NCI-H524 (cell line): ENCODE measurements at places on chromosomes 13 and 19.

DNA sequence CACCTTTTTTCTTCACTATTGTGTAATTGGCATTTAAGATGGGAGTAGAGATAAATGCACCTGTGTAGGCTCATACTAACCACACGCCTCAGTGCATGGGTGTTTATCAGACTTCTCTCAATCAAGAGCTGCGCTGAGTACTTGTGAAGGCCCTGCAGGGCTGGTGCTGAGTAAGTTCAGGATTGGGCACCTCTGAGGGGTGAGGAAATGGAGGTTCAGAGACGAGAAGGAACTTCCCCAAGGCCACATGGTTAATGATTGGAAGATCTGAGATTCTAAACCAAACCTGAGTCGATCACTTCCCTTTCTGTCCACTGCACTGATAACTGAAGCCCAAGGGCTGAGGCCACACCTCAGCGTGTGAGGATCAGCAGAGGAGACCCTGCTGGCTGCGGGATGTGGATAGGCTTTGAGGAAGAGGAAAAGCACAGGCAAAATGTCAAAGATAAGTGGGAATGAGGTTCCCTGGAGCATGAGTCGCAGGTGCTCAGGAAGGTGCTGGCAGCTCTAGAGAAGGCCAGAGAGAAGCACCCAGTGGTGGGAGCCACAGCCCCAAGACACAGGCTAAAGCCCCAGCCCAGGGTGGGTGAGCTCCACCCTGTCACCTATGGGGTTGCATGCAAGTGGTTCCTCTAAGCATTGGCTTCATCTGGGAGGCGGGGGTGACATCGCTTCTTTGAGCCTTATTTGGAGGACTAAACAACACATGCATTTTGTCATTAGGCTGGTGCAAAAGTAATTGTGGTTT is 32.3 kb upstream of the GJB6 start:
- no peak for DNase-seq

GRCh38 chr13:73129023-73129422 is 70.2 kb downstream of the KLF5 start:
- no peak for DNase-seq

- no peak for DNase-seq
These were observed 24.1 kb downstream of the ING1 start for GRCh38 chr13:110737555-110737954.

DNA sequence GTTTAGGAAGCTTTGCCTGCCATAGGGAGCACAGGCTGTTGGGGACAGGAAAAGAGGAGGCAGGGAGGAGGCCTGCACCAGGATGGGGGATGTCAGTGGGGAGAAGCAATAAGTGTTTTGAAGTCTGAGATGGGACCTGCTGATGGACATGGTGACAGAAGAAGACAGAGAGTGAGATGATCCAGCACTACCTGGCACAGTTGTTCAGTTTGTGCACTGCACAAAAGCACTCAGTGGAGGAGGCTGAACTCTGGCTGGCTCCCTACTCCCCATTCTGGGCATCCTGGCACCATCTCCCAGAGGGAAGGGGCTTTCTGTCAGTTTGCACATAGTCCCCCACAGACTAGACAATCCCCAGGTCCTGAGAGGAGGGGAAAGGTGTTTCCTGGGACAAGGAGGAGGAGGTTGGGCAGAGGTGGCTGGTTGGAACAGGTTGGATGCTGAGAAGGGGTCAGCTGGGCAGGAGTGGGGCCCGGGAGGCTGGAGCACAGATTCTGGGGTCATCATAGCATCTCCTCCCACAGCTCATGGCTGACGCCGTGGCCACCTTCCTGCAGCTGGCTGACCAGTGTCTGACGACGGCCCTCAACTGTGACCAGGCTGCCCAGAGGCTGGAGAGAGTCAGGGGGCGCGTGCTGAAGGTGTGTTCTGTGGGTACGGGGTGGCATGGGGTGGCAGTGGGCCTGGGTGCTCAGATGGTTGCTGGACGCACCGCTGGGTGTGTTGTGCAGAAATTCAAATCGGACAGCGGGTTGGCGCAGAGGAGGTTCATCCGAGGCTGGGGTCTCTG is 12.5 kb upstream of the COLGALT1 start:
- DNase-seq = no peak

GRCh38 chr19:10891405-10892086 is 20.2 kb downstream of the CARM1 start:
- DNase-seq = no peak

DNA sequence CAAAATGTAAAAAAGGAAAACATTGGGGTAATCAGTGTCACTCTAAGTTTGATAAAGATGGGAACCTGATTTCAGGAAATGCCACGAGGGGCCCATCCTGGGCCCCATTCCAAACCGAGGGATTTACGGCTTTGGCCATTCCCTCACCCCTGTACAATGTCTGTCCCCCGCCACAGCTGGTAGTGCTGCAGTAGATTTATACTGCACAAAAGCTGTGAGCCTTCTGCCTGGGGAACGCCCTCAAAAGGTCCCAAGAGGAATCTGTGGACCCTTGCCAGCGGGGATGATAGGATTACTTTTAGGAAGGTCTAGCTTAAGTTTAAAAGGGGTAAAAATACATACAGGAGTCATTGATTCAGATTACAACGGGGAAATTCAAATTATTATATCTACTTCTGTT is 173.4 kb upstream of the SGCG start:
- DNase-seq = peak; percentile 92

DNA sequence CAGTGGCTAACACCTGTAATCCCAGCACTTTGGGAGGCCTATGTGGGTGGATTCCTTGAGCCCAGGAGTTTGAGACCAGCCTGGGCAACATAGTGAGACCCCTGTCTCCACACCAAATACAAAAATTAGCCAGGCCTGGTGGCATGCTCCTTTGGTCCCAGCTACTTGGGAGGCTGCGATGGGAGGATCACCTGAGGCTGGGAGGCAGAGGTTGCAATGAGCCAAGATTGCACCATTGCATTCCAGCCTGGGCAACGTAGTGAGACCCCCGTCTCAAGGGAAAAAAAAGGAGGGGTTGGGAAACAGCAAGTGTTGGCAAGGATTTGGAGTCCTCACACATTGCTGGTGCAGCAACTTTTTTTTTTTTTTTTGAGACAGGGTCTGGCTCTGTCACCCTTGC is 19.2 kb downstream of the SPTBN4 start:
- DNase-seq = no peak

- DNase-seq = no peak
These were observed 432.5 kb downstream of the FGF9 start for GRCh38 chr13:22103046-22104027.

- DNase-seq = peak; percentile 69
These were observed 4.9 kb downstream of the ZAR1L start for GRCh38 chr13:32310134-32310706.

- DNase-seq = no peak
These were observed 8.0 kb downstream of the MBD3 start for GRCh38 chr19:1584500-1585242.

GRCh38 chr13:32252812-32253438 is 62.2 kb downstream of the ZAR1L start:
- DNase-seq = no peak

GRCh38 chr13:49669735-49670309 is 21.5 kb downstream of the EBPL start:
- DNase-seq = peak; percentile 43

- no peak for DNase-seq
These were observed 19.3 kb downstream of the COL4A2 start for GRCh38 chr13:110326263-110326904.

DNA sequence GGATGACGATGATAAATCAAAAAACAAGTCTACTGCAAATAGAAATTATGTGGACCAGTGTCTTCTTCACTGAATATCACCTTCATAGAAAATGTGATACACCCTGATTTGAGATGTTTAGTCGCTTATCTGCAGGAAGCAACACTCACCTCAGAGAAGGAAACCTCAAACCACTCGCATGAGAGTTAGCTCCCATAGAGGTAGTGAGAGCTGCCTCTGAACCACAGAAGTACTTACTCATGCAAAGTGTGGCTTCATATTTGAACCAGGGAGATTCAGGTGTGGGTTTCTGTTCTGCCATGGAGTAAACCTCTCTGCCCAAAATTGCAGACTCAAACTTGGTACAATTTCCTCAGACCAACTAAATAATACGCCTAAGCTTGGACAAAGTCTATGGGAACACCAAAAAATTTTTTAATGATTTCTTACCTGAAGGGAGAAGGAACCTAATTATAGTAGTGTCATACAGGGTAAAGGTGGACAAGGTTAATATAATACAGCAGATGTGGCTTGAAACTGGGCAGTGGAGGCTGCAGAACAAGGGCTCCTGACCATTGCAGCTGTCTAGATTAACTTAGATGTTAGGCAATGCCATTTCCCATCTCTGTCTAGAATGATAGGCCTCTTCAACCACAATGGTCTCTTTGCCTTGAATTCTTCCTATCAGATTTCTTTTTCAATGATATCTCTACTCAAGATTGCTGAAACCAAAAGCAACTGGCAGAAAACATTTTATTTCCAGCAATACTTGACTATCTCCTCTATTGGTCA is 29.6 kb upstream of the RCBTB2 start:
- DNase-seq = no peak

GRCh38 chr13:114161644-114162532 is 17.2 kb upstream of the CFAP97D2 start:
- DNase-seq = no peak

GRCh38 chr13:23644527-23645138 is 74.4 kb downstream of the TNFRSF19 start:
- no peak for DNase-seq

- DNase-seq = no peak
These were observed 27.2 kb upstream of the NAPA start for GRCh38 chr19:47542030-47542475.

DNA sequence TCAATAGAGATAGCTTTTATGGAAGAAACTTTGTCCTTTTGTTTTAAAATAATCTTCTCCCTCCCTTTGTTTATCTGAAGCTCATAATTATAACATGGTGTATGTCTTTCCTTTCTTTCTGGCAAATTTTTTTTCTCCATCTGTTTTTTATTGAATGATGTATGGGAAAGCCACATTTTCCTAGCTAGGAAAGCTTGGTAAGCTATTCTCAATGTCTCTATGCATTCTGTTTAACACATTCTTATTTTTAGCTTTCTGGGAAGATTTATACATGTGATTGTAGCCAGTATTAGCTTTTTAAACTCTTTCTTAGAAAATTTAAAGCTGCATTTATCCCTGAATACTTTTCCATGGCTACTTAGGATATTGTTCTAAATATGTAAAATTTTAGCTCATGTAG is 124.9 kb upstream of the CSNK1A1L start:
- no peak for DNase-seq

GRCh38 chr19:50969413-50969760 is at the start of gene KLK6:
KLK6 (minus strand) TSS chr19:50969591; CDS start chr19:50968104, 1,487 bp downstream.
- no peak for DNase-seq

DNA sequence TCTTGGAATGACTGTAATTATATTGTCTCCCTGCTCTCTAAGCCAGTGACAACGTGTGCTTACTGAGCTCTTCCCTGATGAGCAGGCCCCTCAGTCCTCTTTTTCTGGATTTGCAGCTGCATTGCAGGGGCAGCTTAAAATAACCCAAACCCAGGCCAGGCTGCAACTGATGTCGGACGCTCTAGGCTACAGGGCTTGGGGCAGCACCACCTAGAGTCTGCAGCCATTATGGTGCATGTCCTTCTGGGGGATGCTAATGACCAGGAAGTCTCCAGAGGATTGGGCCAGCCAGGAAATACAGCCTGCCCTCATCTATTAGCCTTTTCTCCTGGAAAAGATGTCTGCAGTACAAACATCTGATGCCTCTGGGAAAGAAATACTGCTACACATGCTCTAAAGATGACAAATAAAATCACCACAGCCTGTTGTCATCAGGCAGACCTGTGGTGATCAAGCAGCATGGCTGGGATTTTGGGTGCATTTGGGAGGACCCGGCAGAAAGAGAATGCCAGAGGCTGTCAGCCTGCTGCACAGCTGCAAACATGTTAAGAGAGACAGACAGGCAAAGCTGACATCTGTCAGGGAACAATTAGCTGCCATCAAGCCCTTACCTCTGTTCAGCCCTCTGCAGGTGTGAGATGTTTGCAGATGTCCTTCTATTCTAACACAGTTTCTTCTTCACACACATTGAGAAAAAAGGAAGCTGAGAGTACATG is 51.8 kb downstream of the CCDC70 start:
- no peak for DNase-seq

- no peak for DNase-seq
These were observed 7.9 kb upstream of the FCGBP start for GRCh38 chr19:39942366-39942730.

- no peak for DNase-seq
These were observed 43.1 kb downstream of the RASA3 start for GRCh38 chr13:114089341-114089740.

DNA sequence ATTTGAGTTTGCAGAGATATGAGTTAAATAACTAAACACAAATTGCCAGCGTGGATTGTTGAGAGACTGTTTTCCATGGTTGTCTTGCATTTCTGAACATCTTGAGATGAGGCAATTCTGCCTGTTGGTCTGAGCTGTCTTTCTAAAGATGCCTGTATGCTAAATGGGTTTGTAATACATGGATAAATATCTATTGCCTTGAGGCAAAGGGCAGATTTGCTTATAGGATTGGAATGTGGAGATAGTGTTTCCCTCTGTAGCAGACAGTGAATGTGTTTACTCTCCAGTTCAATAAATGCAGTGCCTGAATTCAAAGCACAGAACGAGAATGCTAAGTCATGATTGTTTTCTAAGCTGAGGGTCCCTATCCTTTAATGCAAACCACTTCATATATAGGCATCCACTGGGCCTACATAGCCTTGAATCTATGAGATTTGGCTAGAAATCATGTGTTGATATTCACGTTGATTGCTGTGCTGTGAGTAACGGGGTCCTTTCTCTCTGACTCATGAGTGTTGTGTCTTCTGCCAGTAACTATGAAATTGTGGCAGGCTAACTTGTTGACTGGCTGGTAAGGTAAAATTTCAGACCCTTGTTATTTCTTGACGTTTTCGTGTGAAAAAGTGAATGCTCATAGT is 2554.8 kb downstream of the PCDH9 start:
- no peak for DNase-seq

- DNase-seq = no peak
These were observed 4.8 kb downstream of the PIAS4 start for GRCh38 chr19:4012092-4012974.

DNA sequence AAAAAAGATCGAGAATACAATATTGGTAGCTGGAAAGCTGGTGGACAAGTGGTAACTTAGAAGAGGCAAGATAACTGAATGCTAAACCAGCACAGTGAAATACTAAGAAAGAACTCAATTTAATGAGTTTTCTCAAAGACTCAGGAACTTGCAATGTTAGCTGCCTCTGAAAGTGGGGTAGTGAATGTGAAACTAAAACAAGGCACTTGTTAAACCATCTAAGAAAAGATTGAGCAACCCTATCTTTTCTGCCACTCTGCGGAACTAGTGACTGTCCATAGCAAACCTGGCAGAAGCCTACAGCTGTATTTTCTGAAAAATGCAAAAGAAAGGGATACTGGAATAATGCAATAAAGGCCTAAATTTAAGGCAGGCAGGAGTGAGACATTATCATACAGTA is 1574.4 kb upstream of the PRR20A start:
- no peak for DNase-seq
